ENCODE measurements at places on chromosomes 11 and 22. TPM values are rescaled to one million over a fixed set of nuclear protein-coding genes. Genes with fewer than 3 reads are reported as not detected.
A peak's percentile ranks its signal among the peaks of the same experiment; 100 is the strongest.

IL18 gene
- 6.0 TPM for total RNA-seq

CD248 gene
- 54.3 TPM for total RNA-seq

MDK gene
- total RNA-seq, result 15.2 TPM

C1QTNF6 gene
- total RNA-seq, result 2.9 TPM

SLC5A1 gene
- total RNA-seq, result 81.5 TPM

MMP3 gene
- total RNA-seq, result not detected

OR10G6 gene
- total RNA-seq, result not detected

NEFH gene
- total RNA-seq, result 0.41 TPM

ZNRD2 gene
- 24.6 TPM for total RNA-seq

MN1 gene
- total RNA-seq, result 12.8 TPM

DNA sequence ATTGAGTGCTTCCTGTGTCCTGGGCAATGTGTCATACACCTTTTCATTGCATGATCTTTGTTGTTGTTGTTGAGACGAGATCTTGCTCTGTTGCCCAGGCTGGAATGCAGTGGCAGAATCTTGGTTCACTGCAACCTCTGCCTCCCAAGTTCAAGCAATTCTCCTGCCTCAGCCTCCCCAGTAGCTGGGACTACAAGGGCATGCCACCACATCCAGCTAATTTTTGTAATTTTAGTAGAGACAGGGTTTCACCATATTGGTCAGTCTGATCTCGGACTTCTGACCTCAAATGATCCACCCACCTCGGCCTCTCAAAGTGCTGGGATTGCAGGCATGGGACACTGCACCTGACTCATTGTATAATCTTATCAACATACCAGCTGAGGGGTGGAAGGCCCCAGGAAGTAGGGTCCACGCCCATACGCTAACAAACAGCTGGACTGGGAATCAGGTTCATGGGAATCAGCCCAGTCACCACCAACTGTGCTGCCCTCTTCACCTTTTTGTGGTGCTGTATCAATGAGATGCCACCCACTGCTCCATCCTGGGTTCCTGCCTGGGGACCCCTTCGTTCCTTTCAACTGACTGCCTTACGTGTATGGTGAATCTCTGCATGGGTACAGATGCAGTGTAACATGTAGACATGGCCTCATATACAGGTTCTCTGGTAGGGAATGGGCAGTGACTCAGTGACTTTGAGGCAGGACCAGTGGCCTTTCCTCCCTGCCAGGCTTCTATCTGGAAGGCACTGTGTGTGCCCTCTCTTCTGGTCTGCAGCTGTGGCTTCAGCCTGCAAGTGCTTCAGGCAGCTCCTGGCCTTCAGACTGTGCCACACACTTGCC lies 32.5 kb upstream of the YWHAH start:
- DNase-seq, result no peak

DNA sequence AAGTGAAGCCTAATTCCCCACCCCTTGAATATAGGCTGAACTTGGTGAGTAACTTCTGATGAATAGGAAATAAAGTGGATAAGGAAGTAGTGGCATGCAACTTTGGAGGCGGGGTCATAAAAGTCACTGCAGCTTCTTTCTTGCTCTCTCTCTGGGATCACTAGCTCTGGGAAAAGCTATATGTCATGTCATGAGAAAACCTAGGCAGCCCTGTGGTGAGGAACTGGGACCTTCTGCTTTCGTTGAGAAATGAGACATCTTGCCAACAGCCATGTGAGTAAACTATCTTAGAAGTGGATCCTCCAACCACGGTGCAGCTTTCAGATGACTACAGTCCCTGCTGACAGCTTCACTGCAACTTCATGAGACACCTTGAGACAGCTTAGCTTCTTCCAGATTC lies 15.7 kb downstream of the ZNF214 start:
- no peak for DNase-seq

DNA sequence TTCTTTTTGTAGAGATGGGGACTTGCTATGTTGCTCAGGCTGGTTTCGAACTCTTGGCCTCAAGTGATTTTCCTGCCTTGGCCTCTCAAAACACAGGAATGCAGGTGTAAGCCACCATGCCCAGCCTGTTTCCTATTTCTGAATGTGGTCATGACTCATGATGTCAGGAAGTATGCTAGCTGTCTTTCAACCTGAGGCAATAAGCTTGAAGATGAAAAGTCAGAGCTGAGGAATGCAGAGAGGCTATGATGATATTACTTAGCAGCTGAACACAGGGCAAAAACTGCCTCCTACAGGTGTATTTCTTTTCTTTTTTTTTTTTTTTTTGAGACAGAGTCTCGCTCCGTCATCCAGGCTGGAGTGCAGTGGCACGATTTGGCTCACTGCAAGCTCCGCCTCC lies 9.0 kb upstream of the NUCB2 start:
- no peak for DNase-seq

GRCh38 chr22:47202819-47203553 lies 440.5 kb downstream of the TBC1D22A start:
- DNase-seq, result no peak

- DNase-seq, result no peak
These were observed 71.1 kb downstream of the NCAPD3 start for GRCh38 chr11:134152696-134153095.

DNA sequence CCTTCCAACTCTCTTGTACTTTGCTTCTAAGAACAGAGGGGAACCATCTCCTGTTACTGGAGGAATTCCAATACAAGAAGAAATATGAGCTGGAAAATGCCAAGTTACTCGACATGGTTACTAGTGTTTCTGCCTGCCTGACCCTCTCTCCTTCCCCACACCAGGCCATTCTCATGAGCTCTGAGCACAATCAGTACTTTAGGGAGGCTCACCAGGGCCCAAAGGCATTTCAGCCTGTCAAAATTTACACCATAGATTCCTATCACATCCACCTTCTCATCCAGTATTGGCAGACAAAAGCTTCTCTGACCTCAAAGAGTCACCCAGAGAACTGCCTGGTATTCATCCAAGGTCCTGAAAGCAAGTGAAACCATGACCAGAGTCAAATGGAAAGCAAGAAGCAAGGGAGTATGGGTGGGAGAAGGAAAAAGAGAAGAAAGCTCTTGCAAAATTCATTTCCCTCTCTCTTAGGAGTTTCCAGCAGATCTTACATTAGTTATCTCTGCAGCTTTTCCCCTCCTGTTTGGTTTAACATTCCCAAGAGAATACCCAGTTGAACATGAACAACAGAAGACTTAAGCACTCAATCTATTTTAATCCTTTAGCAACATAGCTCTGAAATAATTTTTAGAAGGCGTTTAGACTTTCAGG lies 58.7 kb upstream of the NCAM1 start:
- no peak for DNase-seq

- peak; percentile 85 for DNase-seq
These were observed 2.0 kb downstream of the MRGPRF start for GRCh38 chr11:69010964-69011623.

GRCh38 chr11:36426226-36426848 lies 83.7 kb downstream of the TRAF6 start:
- DNase-seq, result no peak

DNA sequence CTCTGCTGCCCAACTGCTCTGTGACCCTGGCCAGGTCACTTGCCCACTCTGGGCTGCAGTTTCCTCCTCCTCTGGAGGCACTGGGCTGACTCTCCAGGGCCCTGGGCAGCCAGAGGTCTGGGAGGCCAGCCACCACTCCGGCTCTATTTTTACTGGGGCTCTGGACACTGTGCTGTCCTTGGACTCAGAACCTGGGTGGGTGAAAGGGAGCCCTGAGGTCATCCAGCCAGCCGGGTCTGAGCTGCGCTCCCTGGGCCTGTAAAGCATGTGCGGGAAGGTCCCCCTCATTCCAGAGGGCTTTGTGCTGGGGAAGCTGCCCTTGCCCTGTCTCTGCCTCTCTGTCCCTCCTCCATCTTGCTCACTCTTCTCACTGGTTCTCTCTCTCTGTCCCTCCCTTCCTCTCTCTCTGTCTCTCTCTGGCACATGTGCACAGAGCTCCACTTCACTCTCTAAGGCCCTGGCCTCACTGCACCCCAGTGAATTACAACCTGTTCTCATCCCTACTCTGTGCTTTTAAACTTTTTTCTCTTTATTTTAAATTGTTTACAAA lies 24.6 kb downstream of the MB start:
- no peak for DNase-seq

DNA sequence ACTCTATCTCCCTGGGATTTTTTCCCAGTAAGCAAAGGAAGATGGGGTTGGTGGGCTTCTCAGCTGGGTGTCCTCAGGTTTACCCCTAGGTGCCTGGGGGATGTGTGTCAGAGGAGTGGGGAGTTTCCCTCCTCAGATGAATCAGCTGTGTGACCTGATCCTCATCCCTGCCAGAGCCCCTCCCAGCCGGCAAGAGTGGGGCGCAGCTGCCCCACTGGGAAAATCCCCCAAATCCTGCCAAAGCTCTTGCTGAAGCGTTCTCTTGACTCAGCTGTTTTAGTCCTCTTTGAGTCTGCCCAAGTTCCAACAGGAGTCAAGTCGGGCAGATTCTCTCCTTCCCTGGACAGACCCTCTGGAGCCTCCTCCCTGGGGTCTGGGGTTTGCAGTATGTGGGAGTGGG lies 6.0 kb downstream of the C11orf68 start:
- DNase-seq, result no peak

GRCh38 chr11:69541501-69542313 lies 60.2 kb downstream of the LINC01488 start:
- DNase-seq, result peak; percentile 12

DNA sequence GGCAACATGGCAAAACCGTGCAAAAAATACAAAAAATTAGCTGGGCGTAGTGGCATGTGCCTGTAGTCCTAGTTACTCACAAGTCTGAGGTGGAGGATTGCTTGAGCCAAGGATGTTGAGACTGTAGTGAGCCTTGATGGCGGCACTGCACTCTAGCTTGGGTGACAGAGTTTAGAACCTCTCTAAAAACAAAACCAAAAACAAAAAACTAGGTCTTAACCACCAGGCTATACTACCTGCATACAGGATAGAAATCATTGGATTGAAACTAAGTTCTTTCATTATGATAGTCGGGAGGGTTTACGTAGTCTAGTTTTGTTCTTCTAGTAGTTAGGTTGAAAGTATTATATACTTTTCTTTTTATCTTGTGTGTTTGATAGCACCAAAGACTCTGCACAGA lies 5.8 kb downstream of the RNF214 start:
- no peak for DNase-seq

DNA sequence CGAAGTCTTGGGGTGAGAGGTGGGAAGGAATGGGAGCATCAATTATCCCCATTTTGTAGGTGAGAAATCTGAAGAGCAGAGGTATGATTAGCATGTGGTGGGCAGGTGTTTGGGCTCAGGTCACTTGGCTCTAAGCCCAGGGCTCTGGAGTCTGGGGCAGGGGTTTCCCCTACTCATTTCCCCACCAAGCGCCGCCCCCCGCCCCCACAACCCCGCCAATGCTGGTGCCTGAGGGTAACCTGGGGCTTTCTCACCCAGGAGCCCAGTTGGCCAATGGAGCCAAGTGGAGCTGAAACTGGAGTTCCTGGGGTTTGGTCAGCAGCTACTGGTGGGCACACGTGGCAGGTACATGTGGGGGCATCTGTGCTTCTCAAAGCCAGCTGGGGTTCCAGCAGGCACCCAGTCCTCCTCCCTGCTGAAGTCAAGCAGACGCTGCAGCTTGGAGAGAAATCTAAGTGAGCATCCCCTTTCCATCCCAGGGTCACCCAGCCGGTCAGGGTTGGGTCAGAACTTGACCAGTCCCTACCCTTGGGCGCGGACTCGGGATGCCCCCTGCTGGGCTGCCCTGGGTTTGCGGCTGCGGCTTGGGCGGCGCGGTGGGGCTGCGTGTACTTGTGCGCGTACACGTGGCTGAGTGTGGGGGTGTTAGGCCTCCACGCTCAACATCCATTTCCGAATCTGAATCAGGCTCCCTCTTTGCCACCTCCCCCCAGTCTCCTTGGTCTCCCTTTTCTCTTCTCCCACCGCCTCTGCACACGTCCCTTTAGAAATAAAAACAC lies 1.7 kb upstream of the CHRM1 start:
- DNase-seq, result no peak

- DNase-seq, result no peak
These were observed 3.6 kb upstream of the CSNK1E start for GRCh38 chr22:38320605-38321402.

DNA sequence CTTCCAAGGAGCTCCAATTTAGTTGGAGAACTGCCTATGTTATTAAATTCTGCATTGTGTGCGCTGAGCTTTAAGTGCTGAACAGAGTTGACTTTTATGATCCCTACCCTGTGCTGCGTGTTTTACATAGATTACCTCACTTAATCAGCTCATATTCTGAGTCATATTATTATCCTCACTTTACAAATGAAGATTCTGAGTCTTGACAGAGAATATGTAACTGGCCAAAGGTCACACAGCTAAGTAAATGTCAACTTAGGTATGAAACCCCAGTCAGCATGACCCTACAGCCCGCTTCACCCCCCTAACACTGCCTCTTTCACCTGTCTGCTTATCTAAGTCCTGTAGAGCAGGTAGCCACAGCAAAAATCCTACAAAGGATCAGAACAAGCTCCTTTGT lies 19.8 kb upstream of the TMPRSS5 start:
- no peak for DNase-seq
